NCI-H1092 treated with DMSO at 0.1 percent for 48 hours (cell line): ENCODE measurements at places on chromosomes 4 and X.
A peak's percentile ranks its signal among the peaks of the same experiment; 100 is the strongest.

- no peak for DNase-seq
Observed at GRCh38 chr4:108240366-108240765, 71.6 kb upstream of the LEF1 start.

- DNase-seq = peak; percentile 72
Observed at GRCh38 chr4:186021461-186022167, 47.3 kb upstream of the TLR3 start.

- no peak for DNase-seq
Observed at GRCh38 chr4:159297091-159297490, 194.2 kb downstream of the RAPGEF2 start.

GRCh38 chrX:2508648-2509335, 8.0 kb upstream of the DHRSX start:
- no peak for DNase-seq

DNA sequence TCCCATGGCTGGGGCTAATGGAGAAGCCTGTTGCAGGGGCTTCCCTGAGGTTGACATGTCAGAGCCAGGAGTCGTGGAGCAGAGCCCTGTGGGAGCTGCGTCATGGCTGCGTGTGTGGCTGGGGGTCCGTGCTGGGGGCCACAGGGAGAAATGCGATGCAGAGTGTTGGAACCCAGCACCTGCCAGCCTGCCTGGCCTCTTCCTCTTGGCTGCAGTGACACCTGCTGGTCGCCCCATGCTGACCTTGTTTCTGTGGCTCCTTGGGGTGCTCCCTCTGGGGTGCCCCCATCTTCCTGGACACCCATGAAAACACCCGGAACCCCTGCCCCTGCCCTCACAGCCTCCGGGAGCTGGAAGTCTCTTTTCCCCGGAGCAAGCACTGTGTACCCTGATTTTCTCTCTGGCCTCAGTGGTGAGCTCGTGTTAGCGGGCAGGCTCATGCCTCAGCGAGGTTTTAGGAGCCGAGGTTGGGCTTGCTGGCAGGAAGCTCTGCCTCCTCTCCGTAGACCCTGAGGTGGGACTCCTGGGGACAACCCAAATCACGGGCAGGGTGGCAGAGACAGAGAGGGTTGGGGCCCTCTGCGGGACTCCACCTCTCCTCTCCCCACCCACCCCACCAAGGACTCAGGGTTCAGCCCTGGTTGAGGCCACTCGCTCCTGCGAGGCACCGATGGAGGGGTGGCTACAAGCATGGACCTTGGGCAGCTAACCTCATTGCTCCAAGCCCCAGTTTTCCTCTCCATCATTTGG, 103.7 kb downstream of the SORCS2 start:
- no peak for DNase-seq

DNA sequence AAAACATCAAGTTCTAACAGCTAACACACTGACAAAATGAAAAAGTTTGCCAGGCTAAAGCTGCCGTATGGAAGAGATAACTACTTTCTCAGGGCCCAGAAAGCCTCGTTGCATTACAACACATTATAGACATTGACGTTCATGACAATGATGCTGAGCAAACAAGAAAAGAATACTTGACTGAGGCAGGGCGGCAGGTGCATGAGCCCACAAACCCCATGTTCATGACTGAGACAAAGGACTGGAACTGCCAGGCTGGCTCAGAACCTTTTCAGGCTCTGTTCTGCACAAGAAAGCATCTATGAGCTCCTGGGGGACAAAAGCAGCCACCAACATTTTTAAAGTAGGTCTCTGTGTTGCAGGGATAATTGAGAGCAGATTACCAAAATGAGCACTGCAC, 13.6 kb downstream of the TLR6 start:
- DNase-seq = peak; percentile 81

DNA sequence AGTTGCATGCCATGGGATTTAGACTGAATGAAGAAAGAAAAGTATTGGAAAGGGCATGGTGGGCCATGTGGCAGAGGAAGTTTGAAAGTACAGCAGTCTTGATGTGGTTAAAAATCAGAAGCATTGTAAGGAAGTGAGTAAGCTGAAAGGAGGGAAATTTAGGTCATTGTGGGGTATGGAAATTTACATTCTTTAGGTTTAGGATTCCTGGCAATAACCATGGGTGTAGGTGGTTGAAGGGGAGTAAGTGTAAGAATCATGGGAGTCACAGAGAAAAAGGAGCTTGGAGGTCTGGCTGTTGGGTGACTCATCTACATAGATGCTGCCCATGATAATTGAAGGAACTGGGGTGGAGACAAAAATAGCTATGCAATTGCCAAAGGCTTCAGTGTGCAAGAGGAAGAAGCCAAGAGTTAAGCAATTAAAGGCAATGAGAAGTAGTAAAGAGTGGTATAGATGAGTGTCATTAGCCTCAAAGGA, 243.8 kb upstream of the LDB2 start:
- DNase-seq = no peak

DNA sequence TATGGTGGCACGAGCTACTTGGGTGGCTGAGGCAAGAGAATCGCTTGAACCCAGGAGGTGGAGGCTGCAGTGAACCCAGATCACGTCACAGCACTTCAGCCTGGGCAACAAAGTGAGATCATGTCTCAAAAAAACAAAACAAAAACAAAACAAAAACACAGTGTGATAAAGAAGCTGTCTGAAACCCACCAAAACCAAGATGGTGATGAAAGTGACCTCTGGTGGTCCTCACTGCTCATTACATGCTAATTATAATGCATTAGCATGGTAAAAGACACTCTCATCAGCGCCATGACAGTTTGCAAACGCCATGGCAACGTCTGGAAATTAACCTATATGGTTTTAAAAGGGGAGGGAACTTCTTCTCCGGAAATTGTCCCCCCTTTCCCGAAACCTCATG, 29.4 kb upstream of the OPHN1 start:
- DNase-seq = peak; percentile 12

DNA sequence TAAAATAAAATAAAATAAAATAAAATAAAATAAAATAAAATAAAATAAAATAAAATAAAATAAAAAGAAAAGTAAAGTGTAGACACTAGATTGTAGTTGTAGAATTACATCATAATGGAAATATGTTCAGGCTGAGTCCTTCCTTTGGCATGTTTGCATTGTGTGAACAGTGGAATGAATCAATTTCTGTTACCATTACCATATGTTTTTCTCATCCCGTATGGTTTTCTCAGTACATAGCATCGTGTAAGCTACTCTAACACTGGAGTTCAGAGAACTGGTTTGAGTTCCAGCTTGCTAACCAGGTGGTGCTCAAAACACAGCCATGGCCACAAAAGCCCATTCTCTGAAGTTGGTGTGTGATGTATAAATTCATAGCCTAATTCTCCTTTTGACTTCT, 45.9 kb downstream of the USP11 start:
- DNase-seq = no peak

GRCh38 chr4:72463724-72464123, 105.3 kb downstream of the ADAMTS3 start:
- DNase-seq = no peak
